ENCODE measurements at places on chromosomes 7 and 10. TPM values are rescaled to one million over a fixed set of nuclear protein-coding genes. Genes with fewer than 3 reads are reported as not detected.

The SYT15B gene
- under 0.01 TPM for total RNA-seq

The PRR15 gene
- 1.1 TPM for total RNA-seq

The PILRA gene
- total RNA-seq, result 0.36 TPM

The HABP2 gene
- not detected for total RNA-seq

The PTF1A gene
- not detected for total RNA-seq

The DMBT1 gene
- 0.29 TPM for total RNA-seq

The PVRIG gene
- not detected for total RNA-seq

The ABCC2 gene
- 1.8 TPM for total RNA-seq

The TFPI2 gene
- 8.7 TPM for total RNA-seq

The CPXM2 gene
- total RNA-seq, result 0.36 TPM

The PNLIPRP2 gene
- not detected for total RNA-seq

The SPDYE11 gene
- not detected for total RNA-seq

The RET gene
- under 0.01 TPM for total RNA-seq

The CRHR2 gene
- not detected for total RNA-seq

The ACSL5 gene
- 8.0 TPM for total RNA-seq

The CHAT gene
- total RNA-seq, result not detected

The SCIN gene
- 4.7 TPM for total RNA-seq

The CCDC3 gene
- 0.29 TPM for total RNA-seq

The HOXA4 gene
- total RNA-seq, result 0.72 TPM

The HYCC1 gene
- total RNA-seq, result 121 TPM

The EN2 gene
- total RNA-seq, result under 0.01 TPM

The FOXI2 gene
- total RNA-seq, result not detected

The CDNF gene
- total RNA-seq, result 1.8 TPM

The OR2A7 gene
- 1.1 TPM for total RNA-seq

The GBF1 gene
- total RNA-seq, result 38.0 TPM

The ABCA13 gene
- 3.6 TPM for total RNA-seq

The PLAC9 gene
- 19.2 TPM for total RNA-seq

The KCNIP2 gene
- 1.4 TPM for total RNA-seq

The GRM8 gene
- not detected for total RNA-seq

The ZNHIT1 gene
- total RNA-seq, result 66.0 TPM

The VSIR gene
- 75.3 TPM for total RNA-seq

The HECW1 gene
- 2.9 TPM for total RNA-seq

The ITGB1 gene
- 1,742 TPM for total RNA-seq

The ZDHHC4 gene
- total RNA-seq, result 61.6 TPM

Data from osteoblast (primary cell).